Activated CD8-positive, alpha-beta T cell treated with anti-CD3 and anti-CD28 coated beads for 36 hours (primary cell): ENCODE measurements at places on chromosomes 2 and 18. TPM values are rescaled to one million over a fixed set of nuclear protein-coding genes. Genes with fewer than 3 reads are reported as not detected.

The GNLY gene
- 52.6 TPM for total RNA-seq

The HOXD12 gene
- total RNA-seq = not detected

The TRAF3IP1 gene
- 7.9 TPM for total RNA-seq

DNA sequence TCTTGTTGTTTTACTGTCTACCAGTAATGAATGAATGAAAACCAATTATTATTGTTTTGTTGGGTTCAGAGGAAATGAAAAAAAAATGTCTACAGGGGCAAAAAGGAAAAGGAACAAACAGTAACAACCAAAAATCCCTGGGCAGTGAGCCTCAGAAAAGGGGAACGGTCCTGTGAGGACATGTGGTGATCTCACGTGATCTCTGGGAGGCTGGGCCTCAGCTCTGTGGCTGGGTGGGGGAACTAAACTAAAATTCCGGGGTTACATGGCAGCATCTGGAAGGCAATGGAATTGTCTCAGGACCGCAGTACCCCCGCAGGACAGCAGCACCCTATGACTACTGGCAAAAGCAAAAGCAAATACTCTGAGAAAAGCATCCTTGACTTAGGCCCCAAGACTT, 80.1 kb downstream of the AFF3 start:
- peaks cover 2% of the 10 kb centered on the region for H3K27me3 ChIP-seq
- no peak for DNase-seq
- H3K27ac ChIP-seq = no peak overlapping the region

- no peak overlapping the region for H3K27ac ChIP-seq
- H3K4me3 ChIP-seq = no peak overlapping the region
- peaks cover 20% of the 10 kb centered on the region for H3K27me3 ChIP-seq
- peaks cover 2% of the 10 kb centered on the region for H3K36me3 ChIP-seq
- DNase-seq = no peak
Measured at GRCh38 chr18:77359561-77360314, 110.1 kb downstream of the GALR1 start.

DNA sequence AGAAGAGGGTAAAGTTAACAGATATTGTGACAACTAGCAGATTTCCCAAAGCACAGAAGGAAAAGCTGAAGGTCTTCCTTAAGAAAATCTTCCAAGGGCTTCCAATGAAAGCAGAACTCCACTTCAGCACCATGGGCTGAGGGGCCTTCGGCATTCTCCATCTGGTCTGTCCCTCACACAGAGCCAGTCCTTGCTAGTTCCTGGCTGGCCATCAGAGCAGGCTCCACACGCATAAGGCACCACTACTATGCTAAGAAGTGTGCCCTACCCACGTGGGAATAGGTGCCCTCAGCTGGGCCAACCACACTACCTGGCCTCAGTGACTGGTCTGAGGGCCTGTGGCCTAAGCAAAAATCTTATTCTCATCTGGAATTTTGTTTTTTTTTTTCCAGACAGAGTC, 73.5 kb downstream of the METTL4 start:
- H3K4me1 ChIP-seq = no peaks in the 10 kb centered on the region
- no peak overlapping the region for H3K4me3 ChIP-seq
- no peak overlapping the region for H3K27ac ChIP-seq
- peaks cover 2% of the 10 kb centered on the region for H3K27me3 ChIP-seq
- H3K36me3 ChIP-seq = no peaks in the 10 kb centered on the region
- DNase-seq = no peak

DNA sequence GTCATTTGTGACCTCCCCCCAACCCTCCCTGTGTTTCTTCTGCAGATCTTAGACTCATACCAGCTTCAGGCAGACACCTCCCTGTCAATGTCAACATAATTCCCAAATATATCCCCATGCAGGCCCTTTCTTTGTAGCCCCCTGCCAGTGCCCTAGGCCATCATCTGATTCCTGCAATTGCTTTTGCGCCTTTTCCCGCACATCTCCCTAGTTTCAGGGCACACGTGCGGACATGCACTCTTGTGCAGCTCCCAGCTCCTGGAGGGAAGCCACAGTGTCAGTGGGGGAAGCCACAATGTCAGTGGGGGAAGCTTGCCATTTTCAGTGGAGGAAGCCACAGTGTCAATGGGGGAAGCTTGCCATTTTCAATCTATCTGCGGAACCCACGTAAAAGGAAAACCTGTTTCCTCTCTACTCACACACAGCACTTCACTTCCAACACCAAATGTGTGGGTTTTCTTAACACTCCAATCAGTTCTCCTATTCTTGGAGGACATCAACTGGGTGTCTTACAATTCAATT, 256.4 kb downstream of the ACKR3 start:
- no peaks in the 10 kb centered on the region for H3K36me3 ChIP-seq
- no peak overlapping the region for H3K4me3 ChIP-seq
- H3K27ac ChIP-seq = no peak overlapping the region
- no peaks in the 10 kb centered on the region for H3K27me3 ChIP-seq
